ENCODE measurements at places on chromosomes 4 and X.

- DNase-seq = no peak
These were observed 54.4 kb downstream of the KDM6A start for GRCh38 chrX:44927398-44927797.

DNA sequence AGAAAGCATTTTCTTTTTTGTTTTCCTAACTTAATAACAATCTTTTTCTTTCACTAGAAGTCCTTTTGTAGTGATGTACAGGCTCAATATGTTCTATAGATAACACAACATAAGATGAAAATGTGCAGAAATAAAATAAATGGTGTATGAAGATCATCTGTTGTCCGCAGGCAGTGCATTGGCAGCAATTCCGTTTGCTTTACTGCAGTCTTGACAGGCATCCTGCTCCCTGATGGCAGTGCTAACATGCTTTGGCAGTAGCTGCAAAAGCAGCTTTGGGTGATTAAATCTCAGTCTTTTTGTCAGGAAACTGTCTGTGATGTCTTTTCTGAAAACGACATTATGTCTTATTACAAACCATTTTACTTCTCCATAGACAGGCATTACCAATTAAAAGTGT, 131.4 kb downstream of the TRAM1L1 start:
- no peak for DNase-seq

DNA sequence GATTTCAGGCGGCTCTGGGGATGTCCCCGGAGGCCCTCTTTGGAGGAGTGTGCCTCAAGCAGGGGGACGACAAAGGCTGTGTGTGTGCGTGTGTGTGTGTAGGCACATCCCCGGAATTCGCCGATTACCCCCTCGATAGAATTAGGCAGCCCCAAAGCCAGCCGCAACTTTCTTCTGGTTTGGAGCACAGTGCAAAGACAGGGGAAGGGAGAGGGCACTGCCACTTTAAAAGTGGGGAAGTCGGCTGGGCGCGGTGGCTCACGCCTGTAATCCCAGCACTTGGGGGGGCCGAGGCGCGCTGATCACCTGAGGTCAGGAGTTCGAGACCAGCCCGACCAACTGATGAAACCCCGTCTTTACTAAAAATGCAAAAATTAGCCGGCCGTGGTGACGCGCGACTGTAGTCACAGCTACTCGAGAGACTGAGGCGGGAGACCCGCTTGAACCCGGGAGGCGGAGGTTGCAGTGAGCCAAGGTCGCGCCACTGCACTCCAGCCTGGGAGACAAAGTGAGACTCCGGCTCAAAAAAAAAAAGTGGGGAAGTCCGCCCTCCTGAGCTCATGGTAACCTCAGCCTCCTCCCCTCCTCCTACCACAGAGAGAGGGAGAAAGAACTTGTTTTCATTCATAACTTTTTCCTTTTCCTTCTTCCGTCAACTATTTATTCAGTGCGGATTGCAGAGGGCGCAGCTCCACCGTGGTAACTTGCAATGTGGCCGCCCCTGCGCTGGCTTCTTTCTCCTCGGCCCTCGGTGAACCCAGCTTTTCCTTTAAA, 2.4 kb downstream of the SPRY1 start:
- DNase-seq = peak; percentile 27

- DNase-seq = no peak
These were observed 750.2 kb upstream of the HS3ST1 start for GRCh38 chr4:12178614-12179610.

- DNase-seq = no peak
These were observed 11.9 kb upstream of the ADH7 start for GRCh38 chr4:99447079-99447478.

- DNase-seq = no peak
These were observed 105.5 kb downstream of the MAML3 start for GRCh38 chr4:140048419-140048995.

DNA sequence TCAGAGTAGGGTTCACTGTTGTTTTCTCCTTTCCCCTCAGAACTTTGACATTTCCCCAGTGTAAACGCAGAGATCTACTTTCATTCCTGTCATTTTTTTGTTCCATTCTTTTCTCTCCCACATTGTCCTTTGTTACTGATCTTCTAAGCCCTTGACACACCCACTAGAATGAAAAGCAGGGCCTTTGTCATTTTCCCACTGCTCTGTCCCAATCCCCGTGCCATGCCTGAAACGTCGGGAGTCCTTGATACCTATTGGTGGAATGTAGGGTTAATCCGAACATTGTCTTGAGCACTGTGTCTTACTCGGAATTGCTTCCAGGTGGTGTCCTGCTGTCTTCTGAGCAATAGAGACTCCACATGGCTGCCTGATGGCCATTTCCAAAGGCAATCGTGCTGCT, 887.1 kb upstream of the FRG1 start:
- DNase-seq = no peak

DNA sequence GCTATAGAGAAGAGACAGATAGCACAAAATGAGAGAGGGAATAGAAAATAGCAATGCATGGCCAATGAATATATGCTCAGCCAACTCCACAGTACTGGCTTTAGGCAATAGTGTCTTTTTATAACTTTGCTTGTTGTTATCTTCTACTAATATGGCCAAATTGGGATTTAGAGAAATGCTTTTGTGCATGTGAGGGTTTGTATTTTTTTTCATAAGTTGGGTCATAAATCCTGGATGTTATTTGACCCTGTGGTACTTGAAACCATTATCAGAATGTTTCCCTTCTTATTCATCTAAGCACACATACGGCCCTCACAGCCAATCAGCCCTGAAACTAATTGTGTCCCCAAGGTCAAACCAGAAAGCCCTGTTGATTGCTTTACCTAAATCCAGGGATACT, 35.2 kb upstream of the LPAR4 start:
- no peak for DNase-seq

DNA sequence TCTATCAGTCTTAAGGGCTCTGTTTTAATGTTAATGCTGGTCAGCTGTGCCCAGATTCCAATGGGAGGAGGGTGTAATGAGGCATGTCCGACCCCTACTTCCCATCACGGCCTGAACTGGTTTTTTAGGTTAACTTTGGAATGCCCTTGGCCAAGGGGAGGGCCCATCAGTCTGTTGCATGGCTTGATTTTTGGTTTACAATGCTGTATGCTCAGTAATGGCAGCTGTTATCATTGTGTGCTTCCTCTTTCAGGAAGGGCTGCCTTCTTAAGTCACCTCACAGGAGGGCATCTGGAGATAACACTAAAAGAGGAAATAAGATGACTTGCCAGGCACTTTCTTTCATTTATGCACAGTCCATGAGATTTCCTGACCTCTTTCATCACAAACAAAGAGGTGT, 36.3 kb downstream of the ATXN3L start:
- no peak for DNase-seq

GRCh38 chrX:41981481-41982013, 58.2 kb upstream of the CASK start:
- DNase-seq = no peak

DNA sequence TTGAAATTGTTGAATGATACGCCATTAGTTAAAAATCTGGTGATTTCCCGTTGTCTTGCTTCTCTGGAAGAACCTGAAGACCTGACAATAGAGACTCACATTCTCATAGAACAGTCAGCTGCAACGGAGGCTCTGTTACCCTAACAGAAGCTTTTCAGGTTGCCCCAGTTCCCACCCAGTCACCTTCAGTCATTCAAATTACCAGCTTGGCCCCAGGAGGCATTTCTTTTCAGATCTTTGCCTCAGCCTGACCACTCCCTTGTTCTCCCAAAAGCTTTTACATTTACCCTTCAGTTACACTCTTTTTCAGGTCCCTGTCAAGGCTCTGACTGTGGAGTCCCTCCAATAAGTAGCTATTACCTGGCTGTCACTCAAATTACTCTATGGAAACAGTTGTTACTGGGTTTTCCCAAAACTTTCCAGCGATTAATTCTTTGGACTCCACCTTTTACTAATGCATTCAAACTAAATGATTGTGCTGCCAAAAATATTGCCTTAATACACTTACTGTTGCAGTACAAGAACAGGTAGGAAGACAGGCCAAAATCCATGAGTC, 162.2 kb upstream of the FTHL17 start:
- DNase-seq = no peak

GRCh38 chrX:142733327-142733726, 292.4 kb upstream of the SPANXN4 start:
- no peak for DNase-seq

DNA sequence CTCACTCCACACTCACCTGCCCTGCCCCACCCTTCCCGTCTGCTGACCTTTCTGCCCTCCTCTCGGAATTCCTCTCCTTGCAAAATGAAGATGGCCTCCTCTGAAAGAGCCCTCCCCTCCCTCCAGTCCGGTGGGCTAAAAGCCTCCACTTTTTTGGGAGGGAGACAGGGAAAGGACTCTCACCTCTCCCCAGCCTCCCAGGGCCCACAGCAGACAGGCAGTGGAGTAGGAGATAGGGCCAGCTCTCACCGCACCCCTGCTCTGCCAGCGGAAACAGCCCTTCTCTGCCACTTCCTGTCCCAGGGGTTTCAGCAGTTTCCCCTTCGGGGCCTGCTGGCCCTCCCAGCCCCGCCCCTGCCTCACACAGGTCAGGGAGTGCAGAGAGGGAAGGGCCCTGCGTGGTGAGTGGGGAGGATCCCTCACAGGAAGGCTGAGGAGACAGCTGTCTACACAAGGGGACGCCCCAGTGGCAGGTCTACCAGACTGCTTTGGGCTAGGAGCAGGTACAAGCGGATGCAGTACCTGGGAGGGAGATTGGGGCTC, 18.2 kb downstream of the ELF4 start:
- DNase-seq = no peak

GRCh38 chrX:136954930-136955329, 74.4 kb upstream of the RBMX start:
- DNase-seq = peak; percentile 35

DNA sequence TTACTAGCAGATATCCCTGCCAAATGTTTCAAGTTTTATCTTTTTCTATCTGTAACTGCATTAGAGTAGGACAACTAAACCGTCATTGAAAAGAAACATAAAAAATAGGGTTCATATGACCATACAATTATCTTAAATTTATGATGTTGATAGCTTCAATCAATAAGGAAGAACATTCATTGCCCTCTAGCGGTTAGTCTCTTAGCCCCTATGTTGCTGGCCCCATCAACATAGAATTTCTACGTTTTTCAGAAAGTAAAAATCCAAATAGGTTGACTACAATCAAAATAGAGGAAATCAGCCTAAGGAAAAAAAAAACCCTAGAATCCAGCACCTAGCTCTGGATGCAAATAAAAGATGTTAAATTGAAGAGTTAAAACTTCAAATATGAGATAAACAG, 225.1 kb upstream of the ITM2A start:
- no peak for DNase-seq

- DNase-seq = no peak
These were observed 138.5 kb upstream of the QRFPR start for GRCh38 chr4:121519236-121519838.

GRCh38 chr4:147865926-147866325, 134.0 kb downstream of the ARHGAP10 start:
- no peak for DNase-seq

- no peak for DNase-seq
These were observed 2.6 kb upstream of the DOCK11 start for GRCh38 chrX:118493016-118493415.

- DNase-seq = no peak
These were observed 32.5 kb upstream of the MTMR8 start for GRCh38 chrX:64427787-64428186.

DNA sequence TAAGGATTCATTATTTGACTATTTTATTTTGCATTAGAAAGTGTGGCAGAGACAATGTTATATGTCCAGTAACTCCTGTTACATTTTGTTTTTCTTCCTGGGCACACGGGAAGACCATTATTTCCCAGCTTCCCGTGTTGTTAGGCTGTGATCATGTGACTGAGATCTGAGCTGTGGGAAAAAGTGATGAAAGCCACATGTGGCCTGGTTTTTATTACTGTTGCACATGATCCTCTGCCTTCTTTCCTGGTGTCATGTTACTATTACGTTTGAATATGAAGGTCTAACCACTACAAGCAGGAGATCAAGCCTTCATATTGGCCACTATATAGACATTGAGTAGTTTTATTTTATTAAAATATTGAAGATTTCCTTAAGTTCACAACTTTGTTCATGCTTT, 28.2 kb upstream of the MID1 start:
- peak; percentile 57 for DNase-seq

DNA sequence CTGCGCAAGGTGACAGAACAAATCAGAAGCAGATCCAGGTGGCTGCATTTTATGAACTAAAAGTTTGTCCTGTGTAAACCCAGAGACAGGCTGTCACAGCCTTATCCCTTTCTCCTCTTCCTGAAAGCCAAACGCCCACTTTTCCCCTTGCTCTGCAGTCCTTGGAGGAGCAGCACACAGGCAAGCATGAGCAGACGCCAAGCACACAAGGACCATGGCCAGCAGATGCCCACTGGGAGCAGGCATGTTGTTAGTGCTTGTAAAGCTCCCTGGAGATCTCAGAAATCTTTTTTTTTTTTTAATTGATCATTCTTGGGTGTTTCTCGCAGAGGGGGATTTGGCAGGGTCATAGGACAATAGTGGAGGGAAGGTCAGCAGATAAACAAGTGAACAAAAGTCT, 11.5 kb upstream of the HOPX start:
- no peak for DNase-seq

GRCh38 chrX:99795495-99795894, 614.6 kb downstream of the PCDH19 start:
- no peak for DNase-seq

GRCh38 chr4:40550948-40551462, 78.7 kb downstream of the RBM47 start:
- no peak for DNase-seq
